Stimulated activated naive CD8-positive, alpha-beta T cell treated with anti-CD3 and anti-CD28 coated beads, Interleukin-15, Interleukin-2, amounts not matched to agents 100 U/mL and 50 U/mL, for 24 hours (primary cell): ENCODE measurements at places on chromosomes 1 and 21.

- DNase-seq: no peak
Measured at GRCh38 chr1:94026619-94027380, 94.1 kb downstream of the ABCA4 start.

- no peak for DNase-seq
Measured at GRCh38 chr1:77354536-77354935, 72.7 kb downstream of the AK5 start.

DNA sequence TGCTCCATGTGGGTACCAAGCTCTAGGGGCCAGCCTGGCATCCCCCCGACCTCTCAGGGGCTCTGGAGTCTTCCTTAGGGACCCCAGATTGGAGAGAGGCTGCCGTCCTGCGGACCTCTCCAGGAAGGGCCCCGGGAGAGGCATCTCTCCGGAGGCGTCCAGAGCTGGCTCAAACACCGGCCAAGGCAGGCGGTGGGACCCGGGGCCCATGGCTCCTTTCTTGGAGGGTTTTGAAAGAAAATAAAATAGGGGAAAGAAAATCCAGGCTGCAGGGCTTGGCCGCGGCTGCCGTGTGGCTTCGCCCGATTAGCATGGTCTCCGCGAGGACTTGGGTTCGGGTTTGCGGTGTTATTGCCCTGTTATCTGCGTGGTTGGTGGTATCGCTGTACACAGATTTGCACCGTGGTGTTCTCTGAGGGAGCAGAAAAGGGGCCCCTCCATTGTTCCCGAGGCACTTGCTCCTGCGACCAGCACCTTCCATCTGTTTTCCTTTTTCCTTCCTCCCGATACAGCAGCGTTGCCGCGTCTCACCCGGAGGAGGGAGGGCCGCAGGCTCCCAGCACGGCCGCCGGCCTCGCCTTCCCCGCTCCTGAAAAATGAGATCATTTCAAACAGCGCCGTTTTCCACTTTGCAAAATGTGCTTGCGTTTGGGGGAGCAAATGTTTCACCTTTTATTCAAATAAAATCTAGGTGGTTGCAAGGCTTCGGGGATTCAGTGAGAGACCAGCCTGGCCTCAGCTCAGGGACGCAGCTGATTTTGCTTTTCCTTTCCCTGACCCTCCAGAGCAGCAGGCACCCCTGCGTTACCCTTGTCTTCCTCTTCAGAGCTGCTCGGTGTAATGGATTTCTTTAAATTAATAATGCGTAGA, 86.3 kb downstream of the PRDM16 start:
- no peak for DNase-seq

GRCh38 chr1:175150596-175151319, 41.8 kb downstream of the KIAA0040 start:
- no peak for DNase-seq

- DNase-seq: peak; percentile 71
Measured at GRCh38 chr1:151326619-151327222, 495 bp downstream of the PI4KB start.

DNA sequence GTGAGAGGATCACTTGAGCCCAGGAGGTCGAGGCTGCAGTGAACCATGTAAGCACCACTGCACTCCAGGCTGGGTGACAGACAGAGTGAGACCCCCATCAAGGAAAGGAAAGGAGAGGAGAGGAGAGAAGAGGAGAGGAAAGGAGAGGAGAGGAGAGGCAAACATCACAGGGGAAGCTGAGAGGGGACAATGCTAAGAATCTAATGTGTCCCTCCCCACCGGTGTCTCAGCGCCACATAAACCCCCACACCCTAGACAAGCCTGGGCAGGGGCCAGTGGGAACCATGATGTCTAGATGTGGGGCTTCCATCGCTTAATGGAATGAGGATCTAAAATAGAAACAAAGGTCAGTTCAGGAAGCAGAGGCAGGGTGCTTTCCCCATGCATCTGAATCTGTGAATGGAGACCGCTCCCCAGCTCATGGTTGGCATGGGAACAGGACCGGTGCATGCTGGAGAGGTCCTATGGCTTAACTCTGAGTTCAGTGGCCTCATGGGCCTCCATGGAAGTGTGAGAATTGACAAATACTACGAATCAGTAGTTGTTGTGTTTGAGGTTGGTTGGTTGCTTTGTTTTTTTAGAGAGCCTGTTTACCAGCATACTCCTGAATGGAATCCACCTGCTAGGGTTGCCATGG, 16.3 kb upstream of the LAPTM5 start:
- DNase-seq: no peak

- no peak for DNase-seq
Measured at GRCh38 chr1:116699605-116700004, 32.1 kb upstream of the IGSF3 start.

- no peak for DNase-seq
Measured at GRCh38 chr1:65758128-65758527, 34.6 kb upstream of the PDE4B start.

DNA sequence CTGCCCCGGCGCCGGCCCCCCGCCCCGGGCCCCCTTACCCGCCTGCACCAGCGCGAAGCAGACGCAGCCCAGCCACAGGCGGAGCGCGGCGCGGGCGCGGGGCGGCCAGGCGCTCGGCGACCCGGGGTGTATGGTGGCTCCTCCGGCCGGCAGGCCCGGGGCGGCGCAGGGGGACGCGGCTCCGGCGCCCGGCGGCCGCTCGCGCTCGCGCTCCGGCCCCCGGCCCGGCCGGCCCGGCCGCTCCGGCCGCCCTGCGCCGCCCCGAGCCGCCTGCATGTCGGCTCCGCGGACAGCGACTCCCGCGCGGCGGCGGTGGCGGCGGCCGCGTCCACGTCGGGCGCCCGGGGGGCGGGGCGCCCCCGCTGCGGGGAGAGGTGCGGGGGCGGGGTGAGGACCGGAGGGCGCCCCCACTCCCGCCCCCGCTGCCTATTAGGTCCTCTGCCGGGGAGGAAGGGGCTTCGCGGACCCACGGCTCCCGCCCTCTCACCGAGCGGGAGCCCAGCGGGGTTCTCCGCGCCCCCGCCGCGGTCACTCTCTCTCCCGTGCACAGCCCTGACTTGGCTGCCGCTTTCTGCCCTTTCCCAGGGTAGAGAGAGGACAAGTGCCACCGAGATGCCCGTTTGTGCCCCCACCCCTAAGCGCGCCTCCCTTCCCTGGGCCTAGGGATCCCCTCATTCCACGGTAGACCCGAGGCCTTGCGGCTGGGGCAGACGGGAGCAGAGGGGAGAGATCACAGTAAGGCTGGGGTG, at the start of gene FNDC5:
Gene FNDC5, minus strand, starts transcription at position 298 of the 749 bp plus-strand sequence.
- no peak for DNase-seq

- DNase-seq: no peak
Measured at GRCh38 chr1:76109404-76109803, 34.9 kb downstream of the ST6GALNAC3 start.

DNA sequence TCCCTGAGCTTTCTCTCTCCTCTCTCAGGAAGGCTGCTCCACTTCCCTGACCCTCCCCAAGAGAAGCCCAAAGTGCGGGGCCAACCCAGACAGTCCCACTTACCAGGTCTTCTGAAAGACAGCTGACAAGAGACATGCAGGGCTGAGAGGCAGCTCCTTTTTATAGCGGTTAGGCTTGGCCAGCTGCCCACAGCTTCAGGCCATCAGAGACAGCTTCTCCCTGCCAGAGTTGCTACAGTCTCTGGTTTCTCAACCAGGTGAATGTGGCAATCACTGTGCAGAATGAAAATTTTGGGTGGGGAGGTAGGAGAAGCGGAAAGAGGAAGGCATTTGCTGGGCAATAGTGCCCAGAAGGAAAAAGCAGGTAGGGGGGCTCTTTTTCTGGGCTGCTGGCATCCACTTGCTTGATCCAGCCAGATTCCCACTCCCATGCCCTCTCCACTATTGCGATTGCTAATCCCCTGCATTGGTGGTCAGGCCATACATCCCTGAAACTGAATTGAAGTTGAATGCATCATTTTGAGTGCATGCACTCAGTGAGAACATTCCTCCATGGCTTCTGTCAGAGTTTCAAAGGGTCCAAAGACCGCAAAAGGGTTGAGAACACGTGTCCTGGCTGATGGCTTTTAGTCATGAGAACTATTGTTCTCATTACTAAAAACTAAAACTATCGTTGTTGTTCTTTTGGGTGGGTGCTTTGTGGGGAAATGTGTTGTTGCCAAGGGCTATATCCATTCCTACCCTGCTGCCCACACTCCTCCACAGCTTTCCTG, at the start of gene S100A8:
Gene S100A8, minus strand, starts transcription at position 136 of the 773 bp plus-strand sequence. CDS start 538 bp downstream, outside the sequence.
- DNase-seq: no peak

DNA sequence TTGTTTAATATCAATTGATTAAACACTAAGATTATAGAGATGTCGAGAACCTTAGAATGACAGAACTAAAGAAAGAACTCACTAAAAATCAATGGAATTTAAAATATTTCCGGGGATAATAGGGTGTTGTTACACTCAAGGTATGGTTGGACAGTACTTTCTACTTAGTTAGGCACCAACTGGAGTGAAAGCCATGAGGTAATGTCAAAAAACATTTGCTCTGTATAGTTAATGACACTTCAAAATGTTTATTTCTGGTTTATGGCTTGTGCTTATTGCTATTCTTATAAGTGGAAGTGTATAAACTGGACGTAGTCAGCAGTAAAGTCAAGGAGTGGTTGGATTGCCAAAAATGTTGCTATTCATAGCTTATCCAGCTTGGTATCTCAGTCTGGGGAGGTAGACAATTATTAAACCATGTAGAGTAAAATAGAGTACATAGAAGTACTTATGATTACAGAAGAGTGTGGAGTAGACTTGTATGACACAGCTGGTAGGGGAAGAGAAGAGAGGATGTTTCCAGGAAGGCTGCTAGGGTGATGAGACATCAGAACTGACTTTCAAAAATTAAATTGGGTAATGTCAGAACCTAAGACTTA, 56.5 kb upstream of the BMP8A start:
- DNase-seq: no peak

- peak; percentile 11 for DNase-seq
Measured at GRCh38 chr1:25430967-25431881, 527 bp downstream of the MACO1 start.

- DNase-seq: no peak
Measured at GRCh38 chr1:152907686-152908601, at the start of gene IVL. Gene IVL, plus strand, starts transcription at chr1:152908546. Its CDS starts 1,252 bp downstream, at chr1:152909798.

DNA sequence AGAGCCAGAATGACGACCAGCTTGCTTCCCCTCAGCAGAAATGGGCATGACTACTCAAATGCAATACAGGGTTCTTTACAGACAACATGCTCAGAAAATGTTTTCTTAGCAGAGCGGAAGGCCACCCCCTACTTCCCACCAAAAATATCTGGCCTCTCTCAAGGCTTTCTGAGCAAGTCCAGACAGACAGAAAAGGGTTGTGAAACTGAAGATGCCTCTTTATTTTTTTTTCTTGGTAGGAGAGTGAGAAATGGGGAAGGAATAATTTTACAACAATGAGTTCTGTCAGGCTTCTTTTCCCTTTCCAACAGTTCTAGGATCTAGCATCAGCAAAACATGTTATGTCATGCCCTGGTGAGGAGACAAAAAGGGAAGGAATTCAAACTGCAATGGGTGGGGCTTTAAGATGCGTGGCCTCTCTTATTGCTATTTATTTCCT, 172.0 kb upstream of the CAMK1G start:
- no peak for DNase-seq

DNA sequence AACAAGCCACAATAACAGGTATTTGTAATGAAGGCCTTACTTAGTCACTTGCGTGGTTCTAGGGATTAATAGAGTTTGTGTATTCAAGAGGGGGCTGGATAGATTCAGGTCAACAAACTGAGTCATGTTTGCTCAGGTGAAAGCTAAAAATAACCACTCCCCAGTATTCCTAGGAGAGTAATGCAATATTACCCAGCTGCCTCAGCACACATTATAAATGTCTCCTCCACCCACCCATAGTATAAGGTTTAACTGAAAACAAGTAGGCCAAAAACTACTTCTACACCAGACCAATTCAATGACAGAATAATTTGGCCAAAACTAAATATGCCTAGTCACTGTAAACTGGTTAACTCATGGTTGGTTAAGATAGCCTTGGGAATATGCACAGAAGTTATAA, 34.4 kb downstream of the WLS start:
- DNase-seq: no peak

DNA sequence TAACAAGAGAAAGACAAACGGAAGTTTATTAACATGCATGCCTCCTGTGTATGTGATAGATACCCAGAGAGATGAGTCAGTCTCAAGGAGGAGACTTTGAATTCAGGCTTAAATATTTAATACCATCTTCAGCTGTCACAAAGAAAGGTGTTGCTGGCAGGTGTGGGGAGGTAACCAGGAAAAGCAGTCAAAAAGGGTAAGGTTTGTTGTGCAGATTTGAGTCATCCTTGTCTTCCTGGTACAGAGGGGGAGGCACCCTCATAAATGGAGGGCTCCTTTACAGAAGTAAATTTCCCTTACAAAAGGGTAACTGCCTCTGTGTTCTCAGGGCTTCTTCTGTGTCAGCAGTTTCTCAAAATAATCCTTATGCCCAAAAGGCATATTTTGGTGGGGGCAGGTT, 75.2 kb upstream of the B3GALT5 start:
- no peak for DNase-seq

GRCh38 chr1:170853867-170854266, 81.5 kb upstream of the MROH9 start:
- DNase-seq: no peak

- no peak for DNase-seq
Measured at GRCh38 chr1:111511370-111511769, 7.9 kb upstream of the ADORA3 start.

DNA sequence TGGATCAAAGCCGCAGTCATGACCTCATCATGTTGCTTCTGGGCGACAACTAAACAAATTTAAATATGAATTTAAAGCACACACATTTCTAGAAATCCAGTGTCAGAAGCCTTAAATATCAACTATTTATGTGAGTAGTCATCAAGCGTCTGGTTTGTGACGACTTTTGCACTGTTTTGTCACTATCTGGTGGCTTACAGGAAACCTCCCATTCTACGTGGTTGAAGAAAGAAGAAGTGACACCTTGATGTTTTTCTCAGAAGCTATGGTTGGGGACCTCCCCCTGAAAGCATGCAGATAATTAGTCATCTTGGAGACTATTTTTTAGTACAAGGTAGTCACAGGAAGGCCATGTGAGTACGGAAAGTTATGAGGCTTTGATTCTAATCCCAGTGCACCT, 58.5 kb downstream of the TENT5C start:
- DNase-seq: peak; percentile 43

- no peak for DNase-seq
Measured at GRCh38 chr1:76083189-76083588, 8.6 kb downstream of the ST6GALNAC3 start.

DNA sequence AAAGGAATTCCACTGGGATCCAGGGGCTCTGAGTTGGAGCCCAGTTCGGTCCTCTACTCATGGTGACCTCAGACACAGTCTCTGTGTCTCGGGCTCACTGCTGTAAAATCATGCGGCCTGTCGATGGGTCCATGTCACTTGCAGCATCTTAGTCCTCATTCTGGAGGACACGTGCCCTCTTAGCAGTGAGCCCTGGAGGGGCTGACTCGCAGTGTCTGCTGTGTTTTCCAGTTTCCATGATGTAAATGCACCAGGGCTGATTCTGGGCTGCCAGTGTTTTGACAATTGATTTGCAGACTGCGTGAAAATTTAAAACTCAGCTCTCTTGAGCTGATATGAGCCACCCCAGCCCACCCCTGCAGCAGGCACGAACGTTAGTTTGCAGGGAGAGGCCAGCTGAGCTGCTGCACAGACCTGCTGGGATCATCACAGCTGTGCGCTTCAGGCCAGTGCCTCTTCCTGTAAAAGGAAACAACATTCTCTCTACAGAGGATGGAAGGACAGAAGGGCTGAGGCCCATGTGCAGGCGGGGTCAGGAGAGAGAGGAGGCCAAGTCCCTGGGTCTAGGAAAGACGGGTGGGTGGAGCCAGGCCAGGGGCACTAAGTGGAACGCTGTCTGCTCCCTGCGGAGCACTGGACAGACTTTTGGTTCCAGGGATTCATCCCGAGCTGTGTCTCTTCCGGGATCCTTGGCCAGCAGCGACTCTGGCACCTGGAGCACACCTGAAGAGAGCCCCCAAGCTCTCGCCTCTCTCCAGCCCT, 42.6 kb downstream of the RSPH1 start:
- DNase-seq: no peak

GRCh38 chr1:150085406-150085805, 17.8 kb downstream of the VPS45 start:
- DNase-seq: no peak
